Smooth muscle cell of trachea (primary cell): ENCODE measurements at places on chromosomes 16 and 17. TPM values are rescaled to one million over a fixed set of nuclear protein-coding genes. Genes with fewer than 3 reads are reported as not detected.

Gene REXO5
- total RNA-seq: 6.8 and 14.4 TPM in 2 replicates

Gene SPATA32
- not detected in 2 replicates for total RNA-seq

Gene CHST5
- 0.15 and 0.17 TPM in 2 replicates for total RNA-seq

Gene USP43
- not detected in 2 replicates for total RNA-seq
